ENCODE measurements at places on chromosomes 12 and 14.

DNA sequence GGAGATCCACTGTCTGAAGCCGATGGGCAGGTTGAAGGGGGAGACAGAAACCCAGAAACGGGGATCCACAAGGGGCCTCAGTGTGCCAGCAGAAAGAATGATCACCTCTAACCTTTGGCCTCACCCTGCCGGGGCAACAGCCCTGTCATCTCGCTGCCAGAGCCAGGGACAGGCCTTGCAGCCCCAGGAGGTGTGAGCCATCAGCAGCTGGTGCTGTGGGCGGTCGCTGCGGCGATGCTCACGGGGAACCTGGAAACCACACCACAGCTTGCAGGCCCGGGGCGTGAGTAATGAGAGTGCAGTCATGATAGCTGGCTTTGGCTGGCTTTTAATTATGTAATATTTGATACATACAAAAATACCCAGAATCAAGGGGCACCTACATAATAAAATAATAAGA lies 4.7 kb upstream of the TTC7B start:
- DNase-seq, result no peak

- DNase-seq, result no peak
These were observed 88.5 kb upstream of the RIN3 start for GRCh38 chr14:92425101-92425500.

GRCh38 chr12:88918161-88918560 lies 337.9 kb upstream of the KITLG start:
- no peak for DNase-seq

- no peak for DNase-seq
These were observed 5.2 kb downstream of the PDZRN4 start for GRCh38 chr12:41193311-41193710.

- DNase-seq, result peak; percentile 12
These were observed 14.6 kb upstream of the NR4A1 start for GRCh38 chr12:52036587-52037171.

DNA sequence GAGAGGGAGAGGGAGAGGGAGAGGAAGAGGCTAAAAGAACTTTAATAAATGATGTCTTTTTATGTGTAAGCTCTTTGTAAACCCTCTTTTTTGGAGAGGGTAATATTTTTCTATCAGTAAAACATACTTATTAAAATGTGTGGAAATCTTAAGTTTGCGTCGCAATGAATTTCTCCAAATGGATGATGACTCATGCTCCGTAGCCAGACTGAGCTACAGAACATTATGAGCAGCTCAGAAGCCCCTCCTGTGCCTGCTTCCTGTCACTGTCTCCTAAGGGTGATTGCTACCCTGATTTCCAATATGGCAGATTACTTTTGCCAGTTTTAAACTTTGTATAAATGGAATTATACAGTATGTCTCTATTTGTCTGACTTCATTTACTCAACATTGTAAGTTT lies 13.0 kb upstream of the PYGL start:
- no peak for DNase-seq

All from NCI-H1105 treated with DMSO at 0.1 percent for 48 hours (cell line).